ENCODE measurements at places on chromosomes 7 and 10.

GRCh38 chr10:18310761-18311160, 170.5 kb downstream of the CACNB2 start:
- DNase-seq: no peak

DNA sequence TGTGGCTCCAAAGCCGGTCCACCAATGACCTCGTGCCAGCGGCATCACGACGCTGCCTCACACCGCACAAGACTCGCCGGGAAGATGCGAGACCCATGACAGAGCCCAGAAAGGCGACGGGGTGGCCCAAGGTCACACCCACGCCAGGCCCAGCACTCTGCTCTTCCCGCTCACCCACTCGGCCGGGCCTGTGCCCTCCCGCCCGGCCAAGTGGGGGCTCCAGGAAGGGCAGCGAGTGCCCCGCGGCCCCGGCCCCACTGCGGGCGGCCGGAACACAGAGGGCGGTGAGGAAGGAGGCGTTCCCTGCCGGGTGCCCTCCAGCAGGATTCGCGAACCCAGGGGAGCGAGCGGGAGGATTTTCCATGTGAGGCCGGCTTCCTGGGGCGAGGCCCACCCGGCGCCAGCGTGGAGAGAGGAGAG, 56.3 kb downstream of the PDGFA start:
- DNase-seq: no peak

DNA sequence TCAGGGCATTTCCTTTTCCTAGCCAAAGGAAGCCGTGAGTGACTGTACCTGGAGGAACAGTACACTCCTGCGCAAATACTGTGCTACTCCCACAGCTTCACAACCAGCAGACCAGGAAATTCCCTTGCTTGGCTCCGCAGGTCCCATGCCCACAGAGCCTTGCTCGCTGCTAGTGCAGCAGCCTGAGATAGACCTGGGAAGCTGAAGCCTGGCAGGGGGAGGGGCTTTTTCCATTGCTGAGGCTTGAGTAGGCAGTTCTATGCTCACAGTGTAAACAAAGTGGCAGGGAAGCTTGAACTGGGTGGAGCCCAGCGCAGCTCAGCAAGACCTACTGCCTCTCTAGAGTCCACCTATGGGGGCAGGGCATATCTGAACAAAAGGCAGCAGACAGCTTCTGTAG, 291.2 kb downstream of the HGF start:
- DNase-seq: no peak

DNA sequence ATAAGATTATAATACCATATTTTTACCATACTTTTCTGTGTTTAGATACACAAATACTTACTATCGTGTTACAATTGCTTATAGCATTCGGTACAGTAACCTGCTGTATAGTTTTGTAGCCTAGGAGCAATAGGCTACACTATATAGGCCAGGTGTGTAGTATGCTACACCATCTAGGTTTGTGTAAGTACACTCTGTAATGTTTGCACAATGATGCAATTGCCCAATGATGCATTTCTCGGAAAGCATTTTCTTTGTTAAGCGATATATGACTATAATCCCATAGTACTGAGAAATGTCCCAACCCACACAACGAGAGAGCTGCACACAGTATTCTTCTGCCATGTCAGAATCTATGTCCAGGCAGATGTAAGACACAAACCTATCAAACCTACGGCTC, 160.0 kb downstream of the NEBL start:
- no peak for DNase-seq

GRCh38 chr7:94882891-94883290, 24.5 kb upstream of the PPP1R9A start:
- no peak for DNase-seq

- DNase-seq: peak; percentile 81
These were observed 83.3 kb downstream of the CTBP2 start for GRCh38 chr10:125076891-125077541.

GRCh38 chr10:101143345-101143630, 12.2 kb downstream of the TLX1 start:
- no peak for DNase-seq

- DNase-seq: peak; percentile 76
These were observed 544.1 kb downstream of the HTR7 start for GRCh38 chr10:90313576-90314325.

- no peak for DNase-seq
These were observed 23.8 kb downstream of the PALS2 start for GRCh38 chr7:24597014-24597413.

Data from endothelial cell of umbilical vein (primary cell).